Cardiac muscle cell (in vitro differentiated cells and primary cell): ENCODE measurements at places on chromosomes 5 and 9. TPM values are rescaled to one million over a fixed set of nuclear protein-coding genes. Genes with fewer than 3 reads are reported as not detected.
A peak's percentile ranks its signal among the peaks of the same experiment; 100 is the strongest.

- H3K27ac ChIP-seq = no peak overlapping the region
- no peaks in the 10 kb centered on the region for H3K4me1 ChIP-seq
- no peak overlapping the region for H3K4me3 ChIP-seq
- no peaks in the 10 kb centered on the region for H3K36me3 ChIP-seq
- peaks cover 14% of the 10 kb centered on the region for H3K27me3 ChIP-seq
These were observed 111.7 kb upstream of the PUM3 start for GRCh38 chr9:2955575-2955974.

DNA sequence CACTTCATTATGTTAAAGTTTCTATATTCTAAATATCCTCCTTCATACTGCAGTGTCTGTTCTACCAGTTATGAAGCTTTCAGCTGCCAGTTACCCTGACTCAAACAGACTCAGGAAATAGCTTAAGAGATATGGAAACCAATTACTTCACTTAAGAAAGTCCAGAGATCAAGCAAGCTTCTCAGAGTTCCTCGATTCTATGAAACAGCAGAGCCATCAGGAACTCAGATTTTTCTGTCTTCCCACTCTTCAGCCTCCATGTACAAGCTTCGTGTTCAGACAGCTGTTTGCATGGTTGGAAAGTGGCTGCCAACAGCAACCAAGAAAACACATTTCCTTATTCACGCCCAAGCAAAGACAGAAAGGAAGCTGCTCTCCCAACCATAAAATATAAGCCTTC, 216.1 kb downstream of the ACTL7B start:
- no peak overlapping the region for H3K27ac ChIP-seq
- DNase-seq = peak; percentile 54
- no peaks in the 10 kb centered on the region for H3K27me3 ChIP-seq
- no peaks in the 10 kb centered on the region for H3K4me1 ChIP-seq

DNA sequence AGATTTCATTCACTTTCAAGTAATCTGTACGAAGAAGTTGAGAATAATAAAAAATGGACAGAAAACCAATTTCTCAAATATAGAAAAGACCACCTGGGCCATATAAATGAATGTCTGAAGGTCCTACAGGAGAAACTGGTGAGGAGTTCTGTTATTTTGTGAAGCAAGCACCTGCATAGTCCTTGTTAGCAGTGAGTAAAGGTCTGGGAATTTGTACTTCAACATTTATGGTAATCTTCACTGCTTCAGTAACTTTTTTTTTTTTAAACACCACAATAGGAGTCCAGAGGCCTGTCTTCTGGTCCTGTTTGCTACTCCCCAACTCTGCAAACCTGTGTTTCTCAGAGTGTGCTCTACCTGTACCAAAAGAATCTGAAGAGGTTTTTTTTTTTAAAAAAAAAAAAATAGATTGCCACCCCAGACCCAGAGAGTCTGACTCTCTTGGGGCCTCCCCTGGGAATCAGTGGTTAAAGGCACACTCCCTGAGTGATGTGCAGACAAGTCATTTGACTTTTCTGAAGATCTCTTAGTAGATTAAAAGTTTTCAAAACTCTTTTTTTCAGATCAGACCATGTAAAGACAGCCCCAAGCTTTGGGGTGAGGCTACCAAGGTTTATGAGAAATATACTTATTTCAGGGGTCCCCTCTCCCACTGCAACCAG, 55.5 kb downstream of the FAM81B start:
- H3K36me3 ChIP-seq = no peaks in the 10 kb centered on the region
- H3K27me3 ChIP-seq = no peaks in the 10 kb centered on the region
- no peak overlapping the region for H3K4me3 ChIP-seq
- H3K4me1 ChIP-seq = no peaks in the 10 kb centered on the region
- DNase-seq = peak; percentile 17

- H3K4me3 ChIP-seq = no peak overlapping the region
- no peak for DNase-seq
- H3K36me3 ChIP-seq = no peaks in the 10 kb centered on the region
These were observed 280.8 kb upstream of the IL12B start for GRCh38 chr5:159610966-159611579.

- H3K4me3 ChIP-seq = no peak overlapping the region
- H3K4me1 ChIP-seq = no peaks in the 10 kb centered on the region
- DNase-seq = no peak
These were observed 106.4 kb upstream of the DHFR start for GRCh38 chr5:80761176-80761575.

CDH9 gene
- not detected in 2 replicates for total RNA-seq

DNA sequence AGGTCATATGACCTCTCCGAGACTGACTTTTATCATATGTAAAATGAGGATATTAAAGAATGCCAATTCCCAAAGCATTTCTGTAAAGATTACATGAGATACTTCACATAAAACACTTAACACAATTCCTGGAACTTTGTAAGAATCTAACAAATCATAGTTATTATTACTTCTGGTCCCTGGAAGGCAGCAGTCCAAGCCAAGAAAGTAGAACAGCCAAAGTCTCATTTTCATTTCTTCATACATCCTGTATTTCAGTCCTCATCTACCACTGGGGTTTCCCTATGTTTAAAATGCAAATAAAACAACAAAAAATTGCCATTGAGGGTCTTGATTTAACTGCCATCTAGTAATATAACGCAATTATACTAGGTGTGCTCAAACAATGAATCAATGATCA, 179.5 kb downstream of the MARCHF11 start:
- DNase-seq = no peak
- H3K27ac ChIP-seq = no peak overlapping the region

- peak within 1 kb of the TSS; percentile 28 for H3K27ac ChIP-seq
- H3K36me3 ChIP-seq = no peaks in the 10 kb centered on the region
- peaks cover 20% of the 10 kb centered on the region for H3K4me1 ChIP-seq
- peak within 1 kb of the TSS; percentile 88 for H3K4me3 ChIP-seq
- H3K27me3 ChIP-seq = peaks cover 6% of the 10 kb centered on the region
These were observed at the start of gene SLC1A3 for GRCh38 chr5:36606428-36607113. Gene SLC1A3 (plus strand): TSS chr5:36606606. CDS start chr5:36608424, 1,818 bp downstream.

GRCh38 chr9:38171538-38171884, 102.5 kb upstream of the SHB start:
- DNase-seq = no peak
- no peaks in the 10 kb centered on the region for H3K27me3 ChIP-seq
- no peaks in the 10 kb centered on the region for H3K4me1 ChIP-seq
- H3K27ac ChIP-seq = no peak overlapping the region

DNA sequence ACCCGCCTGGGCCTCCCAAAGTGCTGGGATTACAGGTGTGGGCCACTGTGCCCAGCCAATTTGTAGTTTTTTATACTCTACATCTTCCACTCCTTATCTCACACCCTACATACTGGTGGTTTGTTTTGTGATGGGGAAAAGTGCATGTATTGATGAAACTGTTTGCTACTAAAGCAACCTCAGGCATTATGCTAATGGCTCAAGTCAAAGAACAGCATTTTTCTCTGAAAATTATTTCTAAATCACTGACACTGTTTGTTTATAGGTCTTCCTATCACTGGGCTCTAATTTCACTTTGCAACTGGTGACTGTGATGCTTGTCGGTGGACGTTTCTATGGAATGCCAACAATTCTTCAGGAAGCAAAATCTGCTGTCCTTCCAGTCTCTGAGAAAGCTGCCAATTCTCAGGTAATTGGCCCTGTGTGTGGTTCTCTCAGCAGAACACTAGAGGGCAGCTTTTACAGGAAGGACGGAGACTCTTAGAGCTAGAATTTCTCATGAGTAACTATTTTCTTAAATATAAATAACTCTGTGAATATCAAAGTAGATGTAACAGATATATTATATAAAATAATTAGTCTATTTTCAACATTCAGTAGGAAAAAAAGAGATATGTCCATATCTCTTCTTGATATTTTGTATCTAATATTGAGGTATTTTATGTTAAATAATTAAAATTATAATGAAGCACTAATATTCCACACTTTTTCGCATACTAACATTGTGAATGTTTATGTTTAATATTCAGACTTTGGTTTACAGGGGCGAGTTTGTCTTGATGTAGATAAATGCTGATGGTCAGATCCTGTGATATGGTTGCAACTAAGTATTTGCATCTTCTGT, 244.1 kb downstream of the ADGRV1 start:
- H3K4me3 ChIP-seq = no peak overlapping the region
- H3K27ac ChIP-seq = no peak overlapping the region
- peak; percentile 37 for DNase-seq
- no peaks in the 10 kb centered on the region for H3K27me3 ChIP-seq
- no peaks in the 10 kb centered on the region for H3K4me1 ChIP-seq

- no peak overlapping the region for H3K27ac ChIP-seq
- no peak overlapping the region for H3K4me3 ChIP-seq
- no peak for DNase-seq
- no peaks in the 10 kb centered on the region for H3K4me1 ChIP-seq
- peaks cover 74% of the 10 kb centered on the region for H3K27me3 ChIP-seq
These were observed 12.6 kb upstream of the MUSK start for GRCh38 chr9:110655754-110656641.

DNA sequence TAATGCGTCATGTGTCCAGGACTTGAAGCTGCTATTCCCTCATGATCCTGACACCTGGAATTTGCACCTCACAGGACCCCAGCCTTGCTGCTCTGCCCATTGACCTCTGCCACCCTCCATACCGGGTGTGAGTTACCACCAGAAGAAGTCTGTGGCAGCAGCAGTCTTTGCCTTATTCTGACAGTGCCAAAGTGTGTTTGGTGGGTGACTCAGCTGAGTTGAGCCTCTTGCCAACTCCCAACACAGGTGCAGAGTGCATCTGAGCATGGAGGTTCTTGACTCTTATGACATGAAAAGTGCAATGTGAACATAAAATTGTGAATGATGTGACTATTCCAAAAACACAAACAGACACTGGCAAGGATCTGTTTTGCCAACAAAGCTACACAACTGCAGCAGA, 1166.5 kb upstream of the CDH18 start:
- no peak for DNase-seq
- H3K36me3 ChIP-seq = no peaks in the 10 kb centered on the region
- H3K4me3 ChIP-seq = no peak overlapping the region
- no peaks in the 10 kb centered on the region for H3K27me3 ChIP-seq
- no peaks in the 10 kb centered on the region for H3K4me1 ChIP-seq

- H3K4me3 ChIP-seq = no peak overlapping the region
- no peaks in the 10 kb centered on the region for H3K27me3 ChIP-seq
- no peak for DNase-seq
- H3K27ac ChIP-seq = no peak overlapping the region
These were observed 59.3 kb downstream of the AHRR start for GRCh38 chr5:380701-381309.

DNA sequence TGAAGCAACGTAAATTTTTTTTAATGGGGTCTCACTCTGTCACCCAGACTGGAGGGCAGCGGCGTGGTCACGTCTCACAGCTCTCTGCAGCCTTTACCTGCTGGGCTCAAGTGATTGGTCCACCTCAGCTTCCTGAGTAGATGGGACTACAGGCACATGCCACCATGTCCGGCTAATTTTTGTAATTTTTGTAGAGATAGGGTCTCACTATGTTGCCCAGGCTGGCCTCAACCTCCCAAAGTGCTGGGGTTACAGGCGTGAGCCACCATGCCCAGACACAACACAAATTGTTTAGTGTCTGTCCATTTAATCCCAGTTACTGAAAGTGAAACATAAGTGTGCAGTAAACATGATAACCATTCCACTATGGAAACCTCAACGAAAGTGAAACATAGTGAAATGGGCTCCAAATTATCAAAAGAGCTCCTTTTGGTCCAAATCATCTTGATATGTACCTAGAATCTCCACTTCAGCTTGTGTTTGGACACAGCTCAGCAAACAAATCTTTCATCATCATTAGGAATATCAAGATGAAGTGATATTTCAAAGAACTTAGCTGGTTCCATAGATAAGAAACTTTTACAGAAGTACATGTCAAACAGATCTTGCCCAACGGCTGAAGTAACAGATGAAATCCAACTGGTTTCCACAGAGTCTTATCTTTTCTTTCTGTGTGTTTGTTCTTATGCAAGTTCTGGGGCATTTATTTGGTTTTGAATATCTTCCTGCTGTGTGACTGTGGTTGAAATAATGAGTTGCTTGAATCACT, 41.2 kb upstream of the PLPP1 start:
- H3K27ac ChIP-seq = no peak overlapping the region
- H3K27me3 ChIP-seq = no peaks in the 10 kb centered on the region
- no peaks in the 10 kb centered on the region for H3K36me3 ChIP-seq
- DNase-seq = peak; percentile 88

GRCh38 chr5:123093601-123094236, 4.7 kb downstream of the PRDM6 start:
- H3K27me3 ChIP-seq = peaks cover 100% of the 10 kb centered on the region
- H3K4me3 ChIP-seq = no peak overlapping the region
- no peak overlapping the region for H3K27ac ChIP-seq
- peaks cover 20% of the 10 kb centered on the region for H3K4me1 ChIP-seq
- DNase-seq = no peak
